ENCODE measurements at places on chromosomes 6 and 20.

DNA sequence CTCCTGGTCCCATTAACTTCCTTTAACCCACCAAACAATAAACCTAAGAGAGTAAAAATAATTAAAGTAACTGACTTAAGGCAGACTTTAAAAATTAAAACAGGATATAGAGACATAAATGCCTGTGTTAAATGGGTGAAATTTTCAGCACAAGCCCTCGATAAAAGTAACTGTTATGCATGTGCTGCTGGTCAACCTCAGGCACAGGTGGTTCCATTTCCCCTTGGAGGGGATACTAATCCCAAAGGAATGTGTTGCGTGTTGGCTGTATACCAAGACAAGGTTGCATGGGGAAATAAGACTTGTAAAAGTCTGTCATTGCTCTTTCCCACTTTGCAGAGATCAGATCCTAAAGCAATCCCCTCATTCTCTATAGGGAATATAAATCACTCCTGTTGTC is 25.8 kb downstream of the HLA-A start:
- DNase-seq = no peak

GRCh38 chr6:33441457-33441856 is 12.9 kb upstream of the ZBTB9 start:
- no peak for DNase-seq

DNA sequence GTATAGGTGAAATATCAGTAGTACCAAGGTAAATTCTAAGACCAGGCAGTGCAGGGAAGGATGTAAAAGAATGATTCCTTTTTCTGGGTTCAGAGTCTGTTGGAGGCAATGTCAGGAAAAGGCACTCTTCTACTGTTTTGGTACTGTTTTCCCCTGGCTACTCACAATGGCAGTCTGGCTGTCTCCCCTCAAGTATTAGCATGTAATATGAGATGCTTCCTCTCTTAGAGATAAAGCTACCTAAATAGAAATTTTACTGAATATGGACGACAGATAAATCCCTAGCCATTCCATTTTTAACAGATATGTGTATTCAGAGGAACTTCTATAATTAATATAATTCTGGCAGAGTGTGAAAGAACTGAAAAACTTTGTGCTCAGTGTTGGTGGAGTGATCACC is 3.5 kb downstream of the RNF8 start:
- no peak for DNase-seq

DNA sequence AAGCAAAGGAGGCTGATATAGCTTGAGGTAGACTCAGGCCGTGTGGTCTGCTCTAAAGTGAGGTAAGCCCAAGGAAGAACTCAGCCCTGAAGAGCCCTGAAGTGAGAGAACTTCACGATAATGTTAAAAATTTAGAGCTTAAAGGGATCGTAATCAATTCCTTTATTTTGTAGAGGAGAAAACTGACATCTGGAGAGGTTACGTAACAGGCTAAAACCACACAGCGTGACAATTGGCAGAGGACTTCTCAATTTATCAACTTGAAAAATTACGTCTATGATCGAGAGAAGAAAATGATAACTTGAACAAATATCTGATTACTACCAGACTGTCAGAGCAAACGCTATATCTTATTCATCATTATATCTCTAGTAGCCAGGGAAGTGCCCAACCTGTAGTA is 121.8 kb upstream of the FOXO3 start:
- no peak for DNase-seq

- no peak for DNase-seq
Measured at GRCh38 chr20:15345287-15345686, 1007.9 kb upstream of the FLRT3 start.

GRCh38 chr6:2652611-2653010 is 98.1 kb downstream of the MYLK4 start:
- no peak for DNase-seq

- no peak for DNase-seq
Measured at GRCh38 chr6:25290306-25291060, 11.3 kb downstream of the CARMIL1 start.

- no peak for DNase-seq
Measured at GRCh38 chr6:143375022-143375585, 75.4 kb downstream of the ADAT2 start.

- no peak for DNase-seq
Measured at GRCh38 chr6:136011475-136011874, 160.0 kb downstream of the PDE7B start.

DNA sequence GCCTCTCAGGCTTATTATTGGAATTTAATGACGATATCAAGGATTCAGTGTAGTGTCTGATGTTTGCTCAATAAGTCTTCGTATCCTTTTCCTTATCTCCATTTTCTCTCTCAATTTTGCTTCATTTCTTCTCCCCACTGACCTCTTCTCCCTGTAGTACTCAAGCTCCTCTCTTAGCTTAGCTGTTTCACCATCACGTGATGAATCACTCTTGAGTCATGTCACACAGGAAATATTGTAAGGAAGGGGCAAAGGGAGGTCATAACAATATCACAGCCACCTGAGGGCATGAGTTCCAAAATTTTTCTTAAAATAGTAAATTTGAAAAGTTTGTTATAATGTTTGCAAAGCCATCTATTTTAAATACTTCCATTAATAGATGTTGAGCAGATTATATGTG is 392.2 kb upstream of the MARCKS start:
- DNase-seq = no peak

- DNase-seq = no peak
Measured at GRCh38 chr6:161261325-161261724, 12.5 kb downstream of the AGPAT4 start.

GRCh38 chr20:48999890-49000870 is 45.9 kb upstream of the CSE1L start:
- DNase-seq = no peak

- no peak for DNase-seq
Measured at GRCh38 chr6:91569071-91569470, 982.2 kb upstream of the MAP3K7 start.

DNA sequence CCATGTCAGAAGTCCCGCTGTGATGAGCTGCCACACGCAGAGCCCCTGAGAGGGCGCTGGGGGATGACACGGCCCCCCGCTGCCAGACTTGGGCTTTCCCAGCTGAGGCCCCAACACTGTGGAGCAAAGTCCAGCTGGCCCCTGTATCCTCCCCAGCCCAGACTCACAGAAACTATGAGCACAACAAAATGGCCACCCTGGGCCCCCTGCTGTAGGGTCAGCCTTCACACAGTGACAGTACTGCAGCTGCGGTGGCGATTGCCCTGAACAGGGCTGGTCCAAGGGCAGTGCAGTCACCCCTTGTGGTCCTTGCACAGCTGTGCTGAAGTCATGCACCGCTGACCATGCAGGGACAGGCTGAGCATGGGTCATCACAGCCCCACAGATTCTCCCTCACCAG is 78.2 kb upstream of the CST7 start:
- no peak for DNase-seq

GRCh38 chr20:3398681-3399252 is 8.7 kb downstream of the DNAAF9 start:
- no peak for DNase-seq

DNA sequence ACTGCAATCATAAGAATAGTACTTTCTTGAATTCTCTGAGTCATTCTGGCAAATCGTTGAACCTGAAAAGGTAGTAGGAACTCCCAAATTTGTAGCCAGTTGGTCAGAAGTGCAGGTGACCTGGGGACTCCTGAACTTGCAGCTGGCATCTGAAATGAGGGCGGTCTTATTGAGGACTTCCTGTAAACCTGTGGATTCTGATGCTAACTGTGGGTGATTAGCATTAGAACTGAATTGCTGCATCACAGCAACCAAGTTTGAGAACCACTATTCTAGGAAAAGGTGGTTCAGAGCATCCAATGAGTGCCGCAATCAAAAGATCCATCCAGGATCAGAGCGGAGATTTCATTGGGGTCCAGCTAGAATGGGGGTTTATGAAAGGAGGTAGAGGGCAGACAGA is 50.2 kb upstream of the UTRN start:
- DNase-seq = no peak

DNA sequence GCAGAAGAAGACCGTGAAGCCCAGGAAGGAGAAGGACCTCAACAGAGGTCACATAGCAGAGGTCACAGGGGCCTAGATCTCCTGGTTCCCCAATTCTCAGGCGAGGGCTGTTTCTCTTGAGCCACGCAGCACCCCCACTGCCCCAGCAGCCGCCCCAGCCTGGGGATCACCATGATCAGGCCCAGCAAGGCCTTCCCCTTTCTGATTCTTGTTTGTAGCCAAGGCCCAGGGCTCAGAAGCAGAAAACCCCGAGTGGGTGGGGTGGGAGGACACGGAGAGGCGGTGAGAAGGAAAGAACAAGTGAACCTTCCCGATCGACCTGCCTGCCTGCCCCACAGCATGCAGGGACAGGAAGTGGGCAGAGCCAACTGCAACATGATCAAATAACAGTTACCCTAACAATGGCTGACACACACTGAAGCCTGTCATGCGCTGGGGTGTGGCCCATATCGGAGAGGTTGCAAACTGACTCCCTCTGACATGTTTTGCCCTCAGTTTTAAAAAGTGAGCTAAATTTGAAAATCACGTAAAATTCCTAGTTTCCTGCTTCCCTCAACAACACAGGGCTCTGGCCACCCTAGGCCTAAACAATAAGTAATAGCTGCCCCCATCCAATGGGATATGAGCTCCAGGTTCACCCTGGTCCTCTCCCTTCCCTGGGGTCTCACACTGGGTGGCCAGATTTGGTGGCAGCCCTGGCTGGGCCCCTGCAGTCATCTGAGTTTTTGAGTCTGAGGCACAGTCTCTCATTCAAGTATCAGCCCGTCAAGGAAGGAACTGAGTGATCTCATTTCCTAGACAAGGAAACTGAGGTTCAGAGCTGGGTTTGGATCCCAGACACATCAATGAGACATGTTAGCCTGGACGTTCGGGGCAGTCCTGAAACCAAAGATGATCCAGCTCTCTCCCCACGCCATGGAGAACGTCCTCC is 6.5 kb downstream of the PEDS1 start:
- DNase-seq = no peak

GRCh38 chr6:7726416-7727085 is 652 bp downstream of the BMP6 start:
- no peak for DNase-seq

DNA sequence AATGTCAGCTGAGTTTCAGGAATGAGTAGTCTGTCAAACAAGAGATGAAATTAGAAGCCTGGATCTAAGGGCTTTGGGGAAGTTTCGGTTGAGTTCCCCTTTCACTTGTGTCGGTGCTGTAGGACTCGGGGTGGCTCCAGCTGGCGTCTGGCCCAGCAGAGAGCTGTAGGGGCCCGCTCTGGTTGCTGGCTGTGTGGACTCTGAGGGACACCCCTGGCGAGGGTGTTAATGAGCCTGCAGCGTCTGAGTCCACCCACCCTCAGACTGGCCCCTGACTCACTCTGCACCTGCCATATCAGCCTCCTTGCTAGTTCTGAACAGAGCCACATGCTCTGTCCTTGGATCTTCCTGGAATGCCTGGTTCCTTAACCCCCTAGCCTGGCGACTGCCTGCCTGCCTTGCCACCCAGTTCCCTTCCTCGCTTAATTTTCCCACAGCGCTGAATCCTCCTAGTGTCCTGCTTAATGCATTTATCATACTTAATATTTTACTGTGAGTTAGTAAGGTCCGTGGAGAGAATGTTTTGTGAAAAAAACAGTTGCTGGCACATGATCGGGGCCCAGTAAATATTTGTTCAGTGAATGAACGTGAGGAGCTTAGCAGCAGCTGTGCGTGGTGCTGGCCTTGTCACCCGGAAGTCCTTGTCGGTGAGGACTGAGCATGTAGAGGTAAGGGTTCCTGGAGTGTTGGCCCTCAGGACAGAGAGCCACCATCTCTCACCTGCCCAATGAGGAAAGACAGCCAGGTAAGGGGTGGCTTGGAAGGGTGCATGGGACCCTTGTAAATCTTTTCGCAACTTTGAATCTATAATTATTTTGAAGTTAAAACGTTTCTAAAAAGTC is 1.6 kb downstream of the DNAJC5 start:
- no peak for DNase-seq

- DNase-seq = no peak
Measured at GRCh38 chr6:106974999-106975737, 639 bp upstream of the CD24 start.
